HCEC 1CT (cell line): ENCODE measurements at places on chromosomes 13 and 19.
A peak's percentile ranks its signal among the peaks of the same experiment; 100 is the strongest.

- no peak for DNase-seq
Observed at GRCh38 chr19:20273376-20273775, 106.4 kb downstream of the ZNF486 start.

DNA sequence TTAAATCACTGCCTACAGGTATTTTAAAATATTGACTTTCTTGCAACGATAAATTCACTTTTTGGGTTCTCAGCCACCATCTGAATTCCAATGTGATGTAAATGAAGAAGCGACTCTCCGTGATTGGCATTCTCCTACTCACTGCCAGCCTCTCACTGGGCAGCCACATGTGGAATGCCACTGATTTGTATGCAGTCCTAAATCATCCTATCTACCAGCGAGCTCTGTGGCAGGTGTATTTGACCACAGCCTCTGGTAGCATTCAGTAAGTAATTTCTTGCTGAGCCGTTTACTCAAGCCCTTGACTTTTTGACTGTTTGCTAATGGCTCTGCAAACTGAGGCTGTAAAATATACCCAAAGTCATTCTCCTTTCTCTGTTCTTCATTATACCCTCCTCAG is 559.0 kb upstream of the SLC10A2 start:
- DNase-seq, result no peak

DNA sequence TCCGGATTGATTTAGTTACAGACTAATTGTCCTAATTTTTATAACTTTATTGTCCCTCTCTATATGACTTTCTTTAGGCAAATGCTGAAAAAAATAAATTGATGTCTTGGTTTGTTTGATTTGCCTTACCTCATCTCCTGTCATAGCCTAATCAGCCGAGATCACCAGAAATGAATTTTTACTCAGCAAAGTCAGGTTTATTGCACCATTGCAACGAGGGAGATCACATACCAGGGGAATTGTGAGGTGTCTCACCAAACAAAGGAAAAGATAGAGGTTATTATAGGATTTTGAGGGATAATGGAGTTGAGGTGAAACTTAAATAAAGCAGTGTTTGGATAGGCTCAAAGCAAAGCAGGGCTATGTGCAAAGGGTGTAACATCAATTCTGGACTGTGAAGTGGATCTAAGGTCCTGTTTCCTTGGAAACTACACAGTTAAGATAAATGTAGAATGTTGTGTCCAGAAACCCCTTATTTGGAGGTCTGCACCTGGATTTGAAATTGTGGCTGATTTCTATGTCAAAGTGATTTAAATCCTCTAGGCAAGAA is 372.6 kb downstream of the OXGR1 start:
- no peak for DNase-seq

- DNase-seq, result no peak
Observed at GRCh38 chr13:94444826-94445225, 34.7 kb downstream of the DCT start.

- DNase-seq, result no peak
Observed at GRCh38 chr13:71871844-71872243, 4.8 kb upstream of the DACH1 start.

- peak; percentile 26 for DNase-seq
Observed at GRCh38 chr13:97329331-97329730, 104.6 kb upstream of the RAP2A start.

GRCh38 chr19:11560404-11561051 is 1.5 kb upstream of the ELOF1 start:
- peak; percentile 62 for DNase-seq

- no peak for DNase-seq
Observed at GRCh38 chr19:2083174-2083854, 12.8 kb downstream of the MOB3A start.

- DNase-seq, result no peak
Observed at GRCh38 chr19:54439174-54439851, 9.7 kb upstream of the LENG8 start.

GRCh38 chr13:32904266-32904665 is 112.0 kb upstream of the KL start:
- DNase-seq, result no peak

- DNase-seq, result no peak
Observed at GRCh38 chr13:41503356-41503755, 46.0 kb downstream of the RGCC start.

DNA sequence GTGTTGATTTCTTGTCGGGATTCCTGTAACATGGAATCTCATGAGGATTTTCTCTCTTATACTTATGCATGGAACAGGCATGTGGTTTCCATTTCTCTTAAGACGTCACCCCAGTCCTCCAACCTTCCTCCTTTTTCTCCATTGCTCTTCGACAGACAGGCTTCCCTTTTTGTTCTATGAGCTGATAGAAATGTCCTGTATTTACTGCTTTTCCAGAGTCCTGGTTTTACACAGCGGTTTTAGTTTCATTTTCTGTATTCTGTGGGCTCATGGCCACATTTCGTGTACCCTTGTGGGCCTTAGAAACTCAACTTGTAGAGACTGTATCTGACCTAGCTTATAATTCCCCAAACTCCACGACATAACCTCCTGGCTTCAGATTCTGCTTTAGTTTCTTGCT is 113.1 kb downstream of the PAN3 start:
- DNase-seq, result no peak

DNA sequence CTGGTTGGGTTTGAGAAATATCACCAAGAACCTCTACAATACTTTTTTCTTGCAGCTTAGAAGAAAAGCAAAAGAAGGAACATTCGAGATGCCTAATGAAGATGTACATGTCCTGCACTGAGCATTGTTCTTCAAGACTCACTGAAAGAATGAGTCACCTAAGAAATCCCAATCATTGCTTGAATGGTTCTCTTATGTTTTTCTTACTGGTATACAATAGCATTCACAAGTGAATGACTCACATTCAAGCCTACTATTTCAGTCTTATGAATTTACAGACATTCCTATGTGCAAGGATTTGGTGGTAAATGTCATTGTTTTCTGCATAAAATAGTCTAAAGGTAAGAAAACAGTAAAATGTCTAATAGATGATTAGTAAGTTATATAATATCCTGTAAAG is 594.6 kb downstream of the PCDH9 start:
- peak; percentile 89 for DNase-seq

GRCh38 chr13:51158365-51158764 is 47.3 kb upstream of the C13orf42 start:
- DNase-seq, result no peak

- DNase-seq, result no peak
Observed at GRCh38 chr19:41689993-41690800, 2.1 kb upstream of the CEACAM7 start.

DNA sequence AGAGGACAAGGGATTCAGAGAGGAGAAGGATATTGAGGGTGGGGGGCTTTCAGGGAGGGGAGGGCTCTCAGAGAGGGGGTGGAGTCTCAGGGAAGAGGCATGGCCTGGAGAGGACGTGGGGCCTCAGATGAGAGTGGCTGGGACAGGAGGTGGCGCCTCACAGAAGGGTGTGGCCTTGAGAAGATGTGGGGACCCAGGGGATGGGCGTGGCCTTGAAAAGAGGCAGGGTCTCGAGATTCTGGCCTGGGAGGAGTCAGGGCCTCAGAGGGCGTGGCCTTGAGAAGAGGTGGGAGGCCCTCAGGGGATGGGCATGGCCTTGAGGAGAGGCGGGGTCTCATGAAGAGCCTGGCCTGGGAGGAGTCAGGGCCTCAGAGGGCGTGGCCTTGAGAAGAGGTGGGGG is 23.7 kb upstream of the TNFSF14 start:
- no peak for DNase-seq

DNA sequence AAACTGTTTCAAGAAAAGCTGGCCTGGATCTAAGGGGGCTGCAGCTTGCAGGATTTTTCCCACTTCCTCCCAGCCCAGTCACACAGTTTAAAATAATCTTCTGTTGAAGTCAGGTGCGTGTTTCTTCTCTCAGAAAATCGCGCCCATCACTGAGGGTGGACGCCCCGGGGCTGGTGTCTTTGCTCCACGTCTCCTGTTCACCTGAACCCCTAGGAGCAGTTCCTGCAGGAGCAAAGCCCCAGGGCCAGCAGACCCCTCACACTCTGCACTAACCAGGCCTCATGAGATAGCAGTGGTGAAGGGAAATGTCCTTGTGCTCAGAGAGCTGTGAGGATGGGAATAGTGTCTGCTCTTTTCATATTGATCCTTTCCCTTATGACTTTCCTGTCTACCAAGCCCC is 920 bp upstream of the SIGLEC7 start:
- DNase-seq, result no peak

- DNase-seq, result no peak
Observed at GRCh38 chr13:113825841-113826240, 38.0 kb downstream of the GAS6 start.

GRCh38 chr19:5333581-5334365 is 6.8 kb downstream of the PTPRS start:
- DNase-seq, result no peak

GRCh38 chr13:27012482-27013197 is 159.0 kb downstream of the USP12 start:
- peak; percentile 90 for DNase-seq

GRCh38 chr19:42524943-42525342 is 3.3 kb downstream of the CEACAM1 start:
- DNase-seq, result no peak

GRCh38 chr13:83829810-83830209 is 52.5 kb downstream of the SLITRK1 start:
- no peak for DNase-seq

- DNase-seq, result no peak
Observed at GRCh38 chr13:51958217-51958547, 53.1 kb downstream of the ATP7B start.

DNA sequence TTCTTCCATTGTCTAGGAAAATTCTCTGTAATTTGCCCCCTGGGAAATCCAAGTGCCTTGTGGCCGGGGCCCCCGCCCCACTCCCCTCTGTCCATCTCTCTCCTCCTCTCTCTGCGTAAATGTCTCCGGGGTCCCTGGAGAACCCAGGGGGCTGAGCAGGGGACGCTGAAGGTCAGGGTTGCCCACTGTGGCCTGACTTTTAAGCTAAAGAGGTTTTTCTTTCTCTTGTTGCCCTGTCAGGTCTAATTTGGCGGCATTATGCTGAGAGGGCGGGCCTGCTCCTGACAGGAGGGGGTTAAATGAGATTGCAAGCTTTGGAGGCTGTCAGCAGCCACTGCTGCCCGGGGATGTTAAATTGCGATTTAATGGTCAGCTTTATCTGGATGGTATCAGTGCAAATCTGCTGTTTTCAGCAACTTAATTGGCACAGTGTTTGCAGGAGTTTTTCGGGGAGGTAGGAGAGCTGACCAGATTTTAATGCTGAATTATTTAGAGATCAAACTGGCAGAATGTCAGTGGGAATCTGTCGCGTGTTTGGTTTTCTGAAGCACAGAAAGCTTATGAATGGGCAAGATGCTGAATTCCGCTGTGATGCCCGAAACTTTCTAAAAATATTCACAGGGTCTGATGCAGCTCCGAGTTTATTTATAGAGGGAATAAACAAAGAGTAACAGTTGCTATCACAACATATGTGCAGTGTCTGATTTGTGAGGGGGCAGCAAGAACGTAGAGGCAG is 93.2 kb upstream of the SOX1 start:
- DNase-seq, result no peak

GRCh38 chr13:44627441-44627840 is 51.3 kb upstream of the TSC22D1 start:
- peak; percentile 56 for DNase-seq

GRCh38 chr19:58556622-58557220 is 1.7 kb downstream of the UBE2M start:
- no peak for DNase-seq

DNA sequence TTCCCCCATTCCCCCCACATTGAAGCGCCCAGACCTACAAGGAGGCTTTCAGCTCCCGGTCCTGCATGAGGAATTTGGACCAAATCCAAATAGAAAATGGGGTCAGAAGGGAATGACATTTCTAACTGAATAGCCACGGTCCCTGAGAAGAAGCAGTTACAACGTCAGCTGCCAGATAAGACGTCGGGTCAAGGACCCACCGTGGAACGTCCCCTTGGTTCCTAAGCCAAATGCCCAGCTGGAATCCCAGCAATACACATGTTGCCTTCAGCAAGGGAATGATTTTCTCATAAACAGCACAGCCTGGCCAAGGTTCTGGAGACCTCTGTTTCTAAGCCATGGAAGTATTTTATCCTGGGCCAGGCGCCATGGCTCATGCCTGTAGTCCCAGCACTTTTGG is 109.1 kb upstream of the PEG3 start:
- DNase-seq, result no peak

DNA sequence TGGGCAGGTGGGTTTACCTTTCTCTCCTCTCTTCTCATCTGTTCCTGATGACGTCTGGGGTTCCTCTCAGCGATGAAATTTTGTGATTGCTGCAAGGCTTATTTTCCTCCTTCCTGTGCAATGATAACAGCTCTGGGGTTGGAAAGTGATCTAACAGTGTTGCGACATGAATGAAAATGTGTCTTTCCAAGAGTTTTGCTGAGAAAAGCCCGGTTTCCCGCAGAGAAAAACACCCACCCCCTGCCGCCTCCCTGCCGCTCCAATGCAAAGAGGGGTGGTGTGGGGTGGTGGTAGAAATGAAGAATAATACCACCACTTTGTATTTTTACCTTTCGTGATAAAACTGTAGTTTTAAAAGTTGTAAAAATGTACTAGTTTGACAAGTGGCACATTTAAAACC is 232.0 kb downstream of the OLFM4 start:
- no peak for DNase-seq

GRCh38 chr13:35140321-35140720 is 198.3 kb downstream of the NBEA start:
- no peak for DNase-seq

DNA sequence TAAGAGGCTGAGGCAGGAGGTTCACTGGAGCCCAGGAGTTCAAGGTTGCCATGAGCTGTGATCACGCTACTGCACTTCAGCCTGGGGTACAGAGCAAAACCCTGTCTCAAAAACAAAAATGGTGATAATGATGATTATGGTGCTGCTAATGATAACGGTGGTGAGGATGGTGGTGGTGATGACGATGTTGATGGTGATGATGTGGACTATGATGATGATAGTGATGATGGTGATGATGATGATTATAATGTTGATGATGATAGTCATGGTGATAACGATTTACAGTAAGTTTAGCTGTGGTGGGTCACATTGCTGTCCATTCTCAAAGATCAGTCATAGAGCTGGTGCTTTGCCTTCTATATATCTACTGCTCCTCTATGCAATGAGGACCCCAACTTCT is 1340.6 kb downstream of the UQCRFS1 start:
- no peak for DNase-seq

- DNase-seq, result no peak
Observed at GRCh38 chr19:39157275-39157996, 31.9 kb downstream of the PAK4 start.

DNA sequence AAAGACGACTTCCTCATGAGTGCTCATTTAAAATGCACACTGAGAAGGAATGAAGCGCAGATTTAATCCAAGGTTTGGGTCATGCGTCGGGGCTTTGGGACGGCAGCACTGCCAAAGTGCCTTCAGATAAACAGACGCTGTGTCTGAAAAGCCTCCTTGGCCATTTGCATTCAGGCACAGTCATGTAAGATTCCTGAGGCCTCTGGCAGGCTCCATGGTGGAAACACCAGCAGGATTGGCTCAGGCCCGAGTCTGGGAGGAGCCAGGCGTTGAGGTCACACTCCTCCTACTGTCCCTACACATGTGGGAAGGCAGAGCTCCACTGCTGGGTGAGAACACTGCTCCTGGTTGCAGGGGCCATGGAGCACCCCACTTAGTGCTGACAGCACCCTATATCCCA is 113.3 kb upstream of the KL start:
- DNase-seq, result peak; percentile 64

GRCh38 chr19:6587093-6587820 is 3.7 kb downstream of the CD70 start:
- no peak for DNase-seq

GRCh38 chr13:51218626-51219025 is 3.6 kb upstream of the FAM124A start:
- no peak for DNase-seq

- no peak for DNase-seq
Observed at GRCh38 chr13:46667687-46668281, 114.8 kb downstream of the LRCH1 start.
